ENCODE measurements at places on chromosomes 6 and 20.

- DNase-seq, result no peak
Observed at GRCh38 chr20:12882832-12883506, 125.8 kb upstream of the SPTLC3 start.

- DNase-seq, result no peak
Observed at GRCh38 chr6:38064431-38064830, 244.9 kb downstream of the ZFAND3 start.

DNA sequence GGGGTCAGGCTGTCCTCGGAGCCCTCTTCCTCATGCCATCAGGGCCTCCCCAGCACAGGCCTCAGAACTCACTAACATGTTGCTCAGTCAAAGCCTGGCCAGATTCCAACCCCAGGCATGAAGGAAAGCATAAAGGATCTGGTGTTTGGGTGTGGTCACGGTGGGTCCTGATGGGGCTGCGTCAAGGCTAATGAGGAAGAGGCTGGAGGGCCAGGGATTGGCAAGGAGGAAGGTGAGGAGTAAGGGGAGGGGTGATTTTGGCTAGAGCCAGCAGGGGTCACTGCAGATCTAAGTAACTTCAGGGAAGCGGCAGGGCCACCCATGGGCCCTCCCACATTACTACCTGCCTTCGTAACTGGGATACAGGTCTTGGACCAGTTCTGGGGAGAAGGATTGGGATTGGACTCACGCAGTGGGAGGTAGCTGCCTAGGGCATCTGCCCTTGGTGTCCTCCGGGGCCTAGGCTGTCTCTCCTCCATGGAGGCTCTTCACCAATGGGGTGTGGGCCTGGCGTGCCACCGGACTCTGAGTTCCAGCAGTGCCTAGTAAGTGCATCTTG, 36.2 kb upstream of the MRPS18A start:
- peak; percentile 84 for DNase-seq

- DNase-seq, result no peak
Observed at GRCh38 chr6:95967594-95967993, 48.2 kb upstream of the FUT9 start.

- no peak for DNase-seq
Observed at GRCh38 chr6:126786262-126786661, 332.2 kb upstream of the RSPO3 start.

- peak; percentile 89 for DNase-seq
Observed at GRCh38 chr6:26520850-26521599, 17.1 kb upstream of the HMGN4 start.

GRCh38 chr6:4975506-4975905, 28.3 kb downstream of the RPP40 start:
- DNase-seq, result no peak

GRCh38 chr6:47603227-47603626, 95.2 kb upstream of the ADGRF4 start:
- no peak for DNase-seq

GRCh38 chr6:82893889-82894652, 171.6 kb downstream of the UBE3D start:
- DNase-seq, result no peak

- DNase-seq, result no peak
Observed at GRCh38 chr6:167208819-167209576, 51.2 kb upstream of the GPR31 start.

- DNase-seq, result peak; percentile 81
Observed at GRCh38 chr6:158158123-158158522, 9.9 kb downstream of the SERAC1 start.

GRCh38 chr20:19406381-19406780, 193.9 kb downstream of the SLC24A3 start:
- no peak for DNase-seq

- no peak for DNase-seq
Observed at GRCh38 chr6:41638935-41639808, 904 bp downstream of the MDFI start.

GRCh38 chr6:114096561-114097172, 125.7 kb upstream of the HDAC2 start:
- DNase-seq, result peak; percentile 64

DNA sequence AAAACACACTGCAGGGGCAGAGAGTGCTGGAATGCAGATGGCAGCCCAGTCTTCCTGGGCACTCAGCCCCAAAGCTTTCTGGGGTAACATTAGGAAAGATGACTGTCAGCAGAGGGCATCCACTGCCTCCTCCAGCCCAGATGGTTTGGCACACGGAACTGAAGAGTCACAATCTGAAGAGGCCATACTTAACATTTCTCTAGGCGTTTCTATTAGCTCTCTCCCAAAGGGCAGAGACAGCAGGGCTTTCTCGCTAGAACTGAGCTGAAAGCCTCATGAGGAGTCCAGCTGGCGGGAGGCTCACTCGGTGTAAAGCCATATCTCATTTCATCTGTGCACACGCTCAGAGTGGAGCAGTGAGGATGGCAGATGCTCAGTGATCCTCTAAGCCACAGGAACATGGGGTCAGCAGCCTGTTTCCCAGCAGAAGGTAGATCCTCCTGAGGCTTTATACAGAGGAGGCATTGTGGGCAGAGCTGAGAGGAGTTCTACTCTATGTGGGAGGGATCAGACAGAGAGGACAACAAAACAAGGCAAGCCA, 28.1 kb downstream of the ALDH8A1 start:
- DNase-seq, result no peak

GRCh38 chr6:106750946-106751345, 121.6 kb downstream of the QRSL1 start:
- no peak for DNase-seq

- DNase-seq, result no peak
Observed at GRCh38 chr20:4546786-4547185, 174.9 kb upstream of the PRND start.

DNA sequence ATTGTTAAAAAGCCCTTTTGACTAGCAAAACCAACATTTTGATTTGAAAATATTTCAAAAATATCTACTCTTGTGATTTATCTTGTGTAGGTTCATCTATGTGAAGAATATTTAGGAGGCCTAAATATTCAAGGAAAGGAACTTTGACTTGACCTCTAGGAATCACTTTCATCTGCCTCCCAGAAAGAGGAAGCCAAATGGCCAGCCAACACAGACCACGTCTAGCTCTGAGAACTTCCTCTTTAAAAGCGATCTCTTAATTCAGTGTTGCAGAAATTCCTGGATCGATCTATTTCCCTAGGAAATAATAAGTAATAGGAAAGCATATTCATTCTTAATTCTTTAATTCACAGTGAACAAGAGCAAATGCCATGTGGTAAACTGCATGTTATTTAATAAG, 9.6 kb upstream of the MOXD1 start:
- peak; percentile 69 for DNase-seq

DNA sequence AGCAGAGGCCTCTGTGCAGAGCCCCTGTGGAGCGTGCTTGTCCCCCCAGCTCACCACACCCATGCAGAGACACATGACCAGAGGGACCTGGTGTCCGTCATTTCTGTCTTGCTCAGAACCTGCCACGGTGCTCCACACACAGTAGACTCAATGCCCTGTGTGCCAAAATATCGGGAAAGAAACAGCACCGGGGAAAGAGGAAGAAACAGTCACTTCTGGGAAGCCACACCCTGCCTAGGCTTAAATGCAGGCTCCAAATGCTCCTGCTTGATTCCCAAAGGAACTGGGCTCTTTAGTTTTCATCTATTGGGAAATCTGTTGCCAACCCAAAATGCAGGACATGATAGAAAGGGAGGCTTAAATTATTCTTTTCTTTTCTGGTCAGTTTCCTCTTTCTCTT, 503.9 kb downstream of the CD83 start:
- DNase-seq, result no peak

DNA sequence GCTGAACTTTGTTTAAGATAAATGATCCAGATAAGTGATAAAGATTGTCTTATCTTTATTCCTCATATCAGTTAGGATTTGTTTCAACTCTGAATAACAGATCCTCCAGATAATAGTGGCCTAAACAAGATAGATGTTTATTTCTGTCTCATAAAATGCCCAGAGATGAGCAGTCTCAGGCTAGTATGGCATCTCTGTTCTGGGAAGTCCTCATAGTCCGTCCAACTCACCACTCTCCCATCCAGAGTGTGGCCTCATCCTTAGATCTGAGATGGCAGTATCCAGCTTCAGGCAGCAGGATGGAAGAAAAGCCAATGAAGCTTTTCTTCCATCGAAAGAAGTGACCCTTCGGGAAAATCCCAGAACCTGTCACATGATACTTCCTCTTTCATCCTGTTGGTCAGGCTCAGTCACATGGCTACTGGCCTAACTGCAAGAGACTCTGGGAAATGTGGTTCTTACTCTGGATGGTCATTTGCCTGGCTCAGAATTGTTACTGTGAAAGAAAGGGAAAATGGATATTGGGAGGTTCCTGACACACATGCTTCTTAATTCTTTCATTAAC, 29.4 kb upstream of the TAGAP start:
- peak; percentile 29 for DNase-seq

DNA sequence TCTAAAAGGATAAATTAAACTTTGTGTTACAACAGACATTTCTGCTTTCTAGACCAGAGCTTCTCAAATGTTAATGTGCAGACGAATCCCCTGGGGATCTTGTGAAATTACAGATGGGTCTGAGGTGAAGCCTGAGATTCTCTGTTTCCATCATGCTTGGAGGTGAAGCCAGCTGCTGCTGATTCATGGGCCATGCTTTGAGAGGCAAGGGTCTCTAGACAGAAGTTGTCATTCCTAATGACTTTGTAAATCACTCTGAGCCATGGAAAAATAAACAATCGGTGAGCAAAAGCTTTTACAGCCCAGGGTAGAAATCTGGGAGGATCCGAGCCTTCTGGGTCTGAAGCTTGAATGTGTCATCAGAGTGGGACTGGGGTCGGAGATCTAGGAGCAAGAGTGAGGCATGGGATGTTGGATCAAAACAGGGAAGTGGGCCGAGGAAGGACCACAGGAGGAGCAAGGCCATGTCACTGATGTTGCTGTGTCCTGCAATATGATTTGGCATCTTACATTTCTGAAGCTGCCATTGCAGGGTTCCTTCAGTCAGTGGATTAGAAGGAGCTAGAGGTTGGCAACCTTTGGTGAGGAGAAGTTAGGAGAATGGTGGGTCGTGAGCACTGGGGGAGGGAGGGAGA, 77.3 kb downstream of the TRMT11 start:
- DNase-seq, result no peak

DNA sequence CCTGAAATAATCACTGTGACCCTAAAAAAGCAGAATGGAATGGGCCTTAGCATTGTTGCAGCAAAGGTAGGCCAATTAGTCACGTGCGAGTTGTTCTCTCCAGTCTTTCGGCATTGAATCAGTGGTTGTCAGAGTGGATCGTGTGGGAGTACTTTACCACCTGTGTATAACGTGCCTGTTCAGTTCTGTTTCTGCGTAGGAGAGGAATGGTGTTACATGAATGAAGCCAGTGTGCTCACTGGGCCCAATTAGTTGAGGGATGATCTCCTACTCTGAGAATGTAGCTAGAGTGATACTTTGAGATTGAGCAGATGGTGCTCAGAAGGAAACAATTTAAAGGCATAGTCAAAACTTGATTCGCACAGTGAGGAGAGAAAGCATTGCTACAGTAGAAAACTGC, 72.4 kb upstream of the KIF25 start:
- no peak for DNase-seq

DNA sequence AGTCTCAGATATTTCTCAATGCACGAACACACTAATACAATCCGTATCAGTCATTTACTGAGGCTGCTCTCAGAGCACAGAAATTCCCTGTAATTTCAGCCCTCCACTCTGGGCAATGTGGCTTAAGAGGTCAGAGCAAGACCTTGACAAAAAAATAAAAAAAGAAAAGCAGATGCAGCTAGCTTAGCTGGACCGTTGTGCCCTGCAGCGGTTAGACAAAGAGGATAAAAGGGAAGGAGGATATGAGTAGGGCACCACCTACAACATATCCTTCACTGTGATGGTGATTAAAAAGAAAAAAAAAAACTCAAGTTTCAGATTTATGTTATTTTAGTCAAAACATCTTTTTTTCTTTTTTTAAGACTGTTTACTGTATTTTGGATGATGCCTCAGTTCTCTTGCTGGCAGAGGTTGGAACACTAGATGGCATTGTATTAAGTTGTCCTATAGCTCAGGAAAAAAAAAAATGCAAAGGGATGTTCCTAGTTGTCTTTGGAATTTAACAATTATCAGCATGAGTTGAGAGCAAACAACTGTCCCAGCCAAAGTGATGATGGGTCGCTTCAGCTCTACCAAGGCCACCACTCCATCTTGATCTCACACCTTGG, 59.9 kb downstream of the ANKEF1 start:
- DNase-seq, result no peak

GRCh38 chr6:22411376-22412105, 114.7 kb upstream of the PRL start:
- no peak for DNase-seq

DNA sequence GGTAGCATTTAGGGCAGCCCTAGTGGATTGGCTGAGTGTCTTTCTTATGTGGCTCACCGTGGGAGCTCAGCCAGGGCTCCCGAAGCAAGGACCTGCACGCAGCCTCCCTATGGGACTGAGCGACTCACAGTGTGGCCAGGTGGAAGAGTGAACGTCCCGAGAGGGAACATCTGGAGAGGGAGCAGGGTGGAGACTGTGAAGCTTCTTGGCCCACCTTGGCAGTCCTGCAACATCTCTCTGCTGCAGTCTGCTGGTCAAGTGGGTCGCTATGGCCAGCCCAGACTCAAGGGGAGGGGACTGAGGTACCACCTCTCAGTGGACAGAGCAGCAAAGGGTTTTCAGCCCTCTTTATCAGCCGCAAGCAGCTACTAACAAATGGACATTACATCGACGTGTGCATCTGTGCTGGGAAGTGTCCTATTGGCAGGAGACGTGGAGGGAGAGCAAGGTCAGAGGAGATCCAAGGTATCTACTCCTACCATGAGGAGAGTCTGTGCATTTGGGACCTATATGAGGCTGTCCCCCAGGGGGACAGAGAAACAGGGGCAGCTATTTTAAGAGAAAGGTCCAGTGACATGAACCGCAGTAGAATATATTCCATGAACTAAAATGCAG, 49.0 kb upstream of the NXT1 start:
- no peak for DNase-seq

DNA sequence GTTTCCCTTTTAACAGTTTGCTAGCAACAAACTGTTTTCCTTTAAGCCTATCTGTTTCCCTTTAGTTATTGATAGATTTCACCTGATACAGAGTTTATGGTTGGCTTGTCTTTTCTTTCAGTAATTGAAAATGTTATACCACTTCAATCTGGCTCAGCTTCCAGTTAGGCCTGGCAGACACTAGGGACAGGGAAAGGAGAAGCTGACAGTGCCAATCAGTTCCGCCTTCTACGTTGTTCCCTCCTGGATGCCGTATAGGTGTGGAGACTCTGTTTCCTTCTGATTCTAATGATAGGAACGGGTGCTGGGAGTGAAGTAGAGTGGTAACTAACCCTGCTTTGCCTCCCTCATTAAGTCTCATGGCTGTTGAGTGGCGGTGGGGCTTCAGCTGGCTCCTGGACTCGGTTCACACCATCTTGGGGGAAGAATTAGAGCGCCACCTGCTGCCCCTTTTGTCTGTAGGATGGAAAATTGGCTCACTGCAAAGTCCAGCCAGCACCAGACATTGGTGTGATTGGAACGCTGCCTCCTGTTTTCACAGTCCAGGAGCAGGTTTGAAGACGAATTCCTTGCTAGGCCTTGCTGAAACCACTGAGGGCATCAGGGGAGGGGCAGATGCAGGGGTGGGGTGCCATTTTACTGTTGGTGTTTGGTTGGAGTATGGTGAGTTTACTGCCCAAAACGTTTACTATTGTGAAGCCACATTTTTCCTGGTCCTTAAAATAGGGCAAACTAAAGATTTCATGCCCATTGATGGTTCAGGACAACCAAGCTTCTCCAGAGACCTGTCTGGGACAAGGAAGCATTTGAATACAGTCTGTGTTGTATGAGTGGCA, 1729.5 kb downstream of the GRIK2 start:
- DNase-seq, result peak; percentile 27
